ENCODE measurements at places on chromosomes 1 and 21. TPM values are rescaled to one million over a fixed set of nuclear protein-coding genes. Genes with fewer than 3 reads are reported as not detected.

Gene SH3BGR
- total RNA-seq: not detected

Gene SHE
- 5.5 TPM for total RNA-seq

Gene CACNA1S
- not detected for total RNA-seq

Gene LRP8
- total RNA-seq: 4.8 TPM

Gene PDZK1IP1
- total RNA-seq: 36.8 TPM

Gene UAP1
- total RNA-seq: 52.3 TPM

Gene GPX7
- total RNA-seq: 7.5 TPM

Gene CD52
- 9.8 TPM for total RNA-seq

GRCh38 chr1:153397051-153397923 lies 6.4 kb upstream of the S100A8 start:
- DNase-seq: no peak
- H3K27me3 ChIP-seq: peaks cover 21% of the 10 kb centered on the region
- H3K4me3 ChIP-seq: no peak overlapping the region
- no peak overlapping the region for H3K27ac ChIP-seq

GRCh38 chr1:41629571-41629970 lies 145.1 kb upstream of the EDN2 start:
- no peak overlapping the region for H3K27ac ChIP-seq
- H3K36me3 ChIP-seq: no peaks in the 10 kb centered on the region
- no peaks in the 10 kb centered on the region for H3K27me3 ChIP-seq
- peaks cover 33% of the 10 kb centered on the region for H3K4me1 ChIP-seq
- no peak overlapping the region for H3K4me3 ChIP-seq

DNA sequence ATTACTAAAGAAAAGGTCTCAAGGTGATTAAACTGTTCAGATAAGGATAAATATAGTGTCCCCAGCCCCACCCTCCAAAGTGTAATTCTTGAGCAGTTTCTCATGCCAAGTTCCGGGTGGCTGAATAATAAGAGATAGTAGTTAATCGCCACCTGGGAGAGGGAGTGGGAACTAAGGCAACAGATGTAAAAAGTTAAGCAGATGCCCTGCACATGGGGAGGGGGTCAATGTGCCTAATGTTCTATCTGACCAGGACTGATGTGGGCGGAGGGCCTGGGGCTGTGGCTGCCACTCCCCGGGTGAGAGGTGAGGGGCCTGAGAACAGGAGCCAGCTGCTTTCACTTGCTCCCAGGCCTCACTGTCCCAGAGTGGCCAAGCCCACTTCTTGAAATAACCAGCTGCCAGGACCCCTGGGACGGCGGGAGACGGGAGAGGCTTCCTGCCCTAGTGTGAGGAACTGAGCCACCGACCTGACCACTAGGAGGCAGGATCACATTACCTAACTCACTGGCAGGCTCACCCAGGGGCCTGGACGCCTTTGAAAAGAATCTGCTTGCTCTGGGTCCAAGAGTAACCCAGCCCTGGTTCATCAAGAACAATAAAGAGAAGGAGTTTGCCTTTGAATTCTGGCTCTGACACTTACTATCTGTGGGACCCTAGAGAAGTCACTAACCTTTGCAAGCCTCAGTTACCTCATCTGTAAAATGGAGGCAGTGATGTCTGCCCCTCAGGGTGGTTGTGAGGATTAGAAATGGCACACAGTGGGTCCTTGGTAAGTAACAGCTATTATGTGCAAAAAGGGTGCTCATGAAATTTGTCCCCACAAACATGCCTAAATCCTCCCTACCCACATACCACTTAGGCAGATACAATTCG lies 179.2 kb downstream of the ATG4C start:
- peaks cover 8% of the 10 kb centered on the region for H3K27me3 ChIP-seq
- DNase-seq: no peak
- H3K4me3 ChIP-seq: no peak overlapping the region
- no peak overlapping the region for H3K27ac ChIP-seq
- no peaks in the 10 kb centered on the region for H3K4me1 ChIP-seq

DNA sequence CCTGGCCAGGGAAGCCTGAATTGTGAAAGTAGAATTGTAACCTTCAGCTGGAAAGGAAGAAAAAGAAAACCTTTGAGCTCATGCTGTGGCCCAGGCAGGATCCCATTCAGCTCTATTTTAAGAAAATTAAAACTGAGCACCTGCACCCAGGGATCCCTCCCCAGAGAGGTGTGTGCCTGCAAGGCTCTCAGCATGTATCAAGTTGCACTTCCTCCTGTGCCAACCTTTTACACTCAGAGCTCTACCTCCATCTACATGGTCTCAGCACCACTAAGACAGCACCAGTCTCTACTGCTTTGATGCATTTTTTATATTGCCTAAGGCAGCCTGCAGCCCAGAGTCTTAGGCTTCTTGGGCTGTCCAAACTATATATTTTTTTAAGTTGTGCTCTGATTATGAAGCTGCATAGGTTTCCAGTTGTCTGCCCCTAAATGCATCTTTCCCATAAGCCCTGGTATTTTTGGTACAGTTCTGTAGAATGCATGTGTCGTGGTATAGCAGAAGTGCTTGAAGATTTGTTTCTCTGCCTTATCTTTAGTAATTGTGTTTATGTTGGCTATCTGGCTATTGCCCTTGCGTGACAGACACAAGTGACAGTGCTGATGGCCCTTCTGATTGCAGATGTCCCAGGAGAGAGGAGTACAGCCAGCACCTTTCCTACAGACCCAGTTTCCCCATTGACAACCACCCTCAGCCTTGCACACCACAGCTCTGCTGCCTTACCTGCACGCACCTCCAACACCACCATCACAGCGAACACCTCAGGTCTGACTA lies 63.1 kb downstream of the PTPRC start:
- H3K27me3 ChIP-seq: peaks cover 7% of the 10 kb centered on the region
- no peaks in the 10 kb centered on the region for H3K4me1 ChIP-seq
- no peak for DNase-seq
- no peaks in the 10 kb centered on the region for H3K36me3 ChIP-seq
- no peak overlapping the region for H3K27ac ChIP-seq

GRCh38 chr1:39833621-39834385 lies 45.1 kb upstream of the BMP8B start:
- H3K4me3 ChIP-seq: no peak overlapping the region
- no peaks in the 10 kb centered on the region for H3K27me3 ChIP-seq
- H3K27ac ChIP-seq: no peak overlapping the region
- peaks cover 13% of the 10 kb centered on the region for H3K36me3 ChIP-seq

GRCh38 chr1:226886122-226886901 lies 15.9 kb downstream of the PSEN2 start:
- no peak overlapping the region for H3K4me3 ChIP-seq
- no peaks in the 10 kb centered on the region for H3K4me1 ChIP-seq
- DNase-seq: no peak
- no peaks in the 10 kb centered on the region for H3K27me3 ChIP-seq

Measured in suprapubic skin (tissue), 4 donors.